IMR-90 (cell line): ENCODE measurements at places on chromosomes 16 and 17. TPM values are rescaled to one million over a fixed set of nuclear protein-coding genes. Genes with fewer than 3 reads are reported as not detected.

- DNase-seq: no peak
Measured at GRCh38 chr17:63514974-63515373, 8.2 kb upstream of the KCNH6 start.

DNA sequence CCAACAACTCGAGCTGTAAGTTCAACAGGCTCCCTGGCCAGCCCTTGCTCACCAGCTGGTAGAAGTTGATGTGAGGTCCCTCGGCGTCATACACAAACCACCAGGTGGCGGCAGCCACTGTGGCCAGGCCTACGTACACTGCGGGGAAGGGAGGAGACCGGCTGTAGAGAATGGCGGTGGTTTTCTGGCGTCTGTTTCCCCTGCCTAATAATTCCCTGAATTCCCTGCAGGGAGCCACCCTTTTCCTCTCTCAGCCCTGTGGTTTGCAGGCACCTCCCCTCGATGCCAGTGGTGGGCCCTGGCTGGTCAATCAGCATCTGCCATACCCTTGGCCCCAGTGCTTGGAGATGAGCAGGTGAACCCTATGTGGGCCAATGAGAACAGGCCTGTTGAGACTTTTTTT lies 18.9 kb upstream of the P2RX1 start:
- peak; percentile 72 for DNase-seq

The GALR2 gene
- total RNA-seq: not detected in 2 replicates

The ASPSCR1 gene
- 7.2 and 8.3 TPM in 2 replicates for total RNA-seq

DNA sequence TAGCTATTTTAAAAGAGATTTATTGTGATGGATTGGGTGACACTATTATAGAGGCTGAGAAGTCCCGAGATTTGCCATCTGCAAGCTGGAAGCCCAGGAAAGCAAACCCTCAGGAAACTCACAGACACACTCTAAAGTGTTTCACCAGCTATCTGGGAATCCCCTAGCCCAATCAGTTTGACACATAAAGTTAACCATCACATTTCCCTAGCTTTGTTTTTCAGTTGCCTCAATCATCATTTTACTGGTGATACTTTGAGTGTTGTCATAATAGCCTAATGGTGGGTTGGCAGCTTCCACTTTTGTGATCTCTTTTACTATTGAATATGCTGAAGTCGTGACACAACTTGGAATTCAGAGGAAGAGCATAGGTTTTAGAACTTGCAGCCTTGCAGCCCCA lies 1.8 kb downstream of the SGF29 start:
- DNase-seq: no peak

The CDC6 gene
- total RNA-seq: 25.6 and 27.8 TPM in 2 replicates

The CORO6 gene
- 2.8 and 3.4 TPM in 2 replicates for total RNA-seq

GRCh38 chr17:76716146-76716838 lies 5.5 kb upstream of the MXRA7 start:
- DNase-seq: peak; percentile 99

GRCh38 chr17:57255776-57256681 lies at the start of gene MSI2:
MSI2 (plus strand) TSS chr17:57256523; CDS start chr17:57256743, 220 bp downstream.
- DNase-seq: peak; percentile 78

GRCh38 chr17:77359236-77359635 lies 218.5 kb downstream of the SEC14L1 start:
- no peak for DNase-seq

DNA sequence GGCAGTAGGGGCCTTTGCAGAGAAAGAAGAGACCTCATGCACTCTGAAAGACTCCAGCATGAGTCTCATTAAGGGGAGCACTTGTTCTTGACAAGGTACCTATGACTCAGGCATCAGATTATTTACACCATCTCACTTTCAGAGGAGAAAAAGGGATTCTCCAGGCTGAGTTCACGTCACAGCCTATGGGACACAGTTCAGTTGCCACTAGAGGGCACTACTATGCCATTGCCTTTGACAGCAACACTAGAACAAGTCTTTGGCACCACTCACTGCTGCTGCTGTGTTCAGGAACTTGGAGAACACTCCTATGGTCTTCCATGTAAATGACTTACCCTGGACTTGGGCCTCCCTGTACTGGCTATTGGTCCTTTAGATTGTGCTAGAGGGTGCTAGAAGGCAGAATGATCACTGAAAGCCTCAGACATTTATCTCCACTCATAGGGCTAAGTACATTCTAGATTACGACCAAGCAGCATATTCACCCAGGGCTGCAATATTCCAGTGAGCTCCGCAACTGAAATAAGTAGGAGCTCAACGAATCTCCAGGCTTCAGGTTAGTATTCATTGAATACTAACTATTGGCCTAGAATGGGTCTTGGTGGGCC lies 225.1 kb upstream of the CA10 start:
- DNase-seq: peak; percentile 0

- no peak for DNase-seq
Measured at GRCh38 chr17:57485916-57486881, 229.9 kb downstream of the MSI2 start.

The MPHOSPH6 gene
- total RNA-seq: 5.4 and 28.1 TPM in 2 replicates

GRCh38 chr16:53605831-53606400 lies 97.7 kb downstream of the RPGRIP1L start:
- no peak for DNase-seq

GRCh38 chr16:887846-888245 lies 82.9 kb downstream of the LMF1 start:
- DNase-seq: no peak

The NXPH3 gene
- 0.18 and 0.28 TPM in 2 replicates for total RNA-seq

DNA sequence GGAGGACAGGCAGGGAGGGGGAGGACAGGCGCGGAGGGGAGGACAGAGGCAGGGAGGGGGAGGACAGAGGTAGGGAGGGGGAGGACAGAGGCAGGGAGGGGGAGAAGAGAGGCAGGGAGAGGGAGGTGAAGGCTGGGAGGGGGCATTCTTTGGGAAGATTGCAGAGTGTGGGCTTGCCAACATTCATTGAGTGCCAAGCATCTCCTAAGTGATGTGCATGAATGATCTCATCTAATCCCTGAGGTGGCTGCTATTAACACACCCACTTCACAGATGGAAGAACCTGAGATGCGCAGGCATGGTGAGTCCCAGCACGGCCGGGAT lies 58.3 kb downstream of the NT5M start:
- no peak for DNase-seq

DNA sequence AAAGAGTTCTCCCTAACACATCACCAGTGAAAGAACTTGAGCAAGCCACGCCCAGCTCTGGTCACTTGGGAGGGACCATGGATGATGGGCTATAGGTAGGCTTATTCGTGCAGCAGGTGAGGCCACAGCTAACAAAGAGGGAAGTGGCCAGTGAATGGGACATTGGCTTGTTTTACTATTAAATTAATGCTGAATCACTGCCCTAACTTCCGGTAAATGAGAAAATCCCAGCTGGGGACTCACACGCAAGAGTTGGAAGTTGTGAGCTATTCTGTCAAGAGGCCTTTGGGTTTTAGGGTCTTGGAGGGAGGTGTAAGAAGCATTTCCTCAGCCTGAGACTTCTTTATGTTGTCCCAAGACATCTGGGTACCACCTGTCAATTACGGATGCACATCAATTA lies 315.3 kb downstream of the XYLT1 start:
- DNase-seq: no peak

DNA sequence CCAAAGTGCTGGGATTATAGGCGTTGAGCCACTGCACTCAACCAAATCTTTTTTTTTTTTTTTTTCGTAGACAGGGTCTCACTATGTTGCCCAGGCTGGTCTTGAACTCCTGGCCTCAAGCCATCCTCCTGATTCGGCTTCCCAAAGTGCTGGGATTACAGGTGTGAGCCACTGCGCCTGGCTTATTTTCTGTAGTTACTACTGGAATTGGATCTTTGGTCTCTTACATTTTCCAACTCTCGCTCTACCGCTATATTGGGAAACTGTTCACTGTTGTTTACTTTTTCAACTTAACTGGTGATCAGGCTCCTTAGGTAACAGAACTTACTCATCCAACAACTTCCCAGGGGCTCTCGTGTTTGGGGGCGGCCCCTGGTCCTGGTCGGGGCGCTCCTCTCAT lies 14.1 kb downstream of the ZNF200 start:
- DNase-seq: no peak
